K562 (cell line): ENCODE measurements at places on chromosomes 12 and 14.
A peak's percentile ranks its signal among the peaks of the same experiment; 100 is the strongest.

GRCh38 chr12:14410841-14411569, 45.5 kb downstream of the ATF7IP start:
- DNase-seq: no peak

DNA sequence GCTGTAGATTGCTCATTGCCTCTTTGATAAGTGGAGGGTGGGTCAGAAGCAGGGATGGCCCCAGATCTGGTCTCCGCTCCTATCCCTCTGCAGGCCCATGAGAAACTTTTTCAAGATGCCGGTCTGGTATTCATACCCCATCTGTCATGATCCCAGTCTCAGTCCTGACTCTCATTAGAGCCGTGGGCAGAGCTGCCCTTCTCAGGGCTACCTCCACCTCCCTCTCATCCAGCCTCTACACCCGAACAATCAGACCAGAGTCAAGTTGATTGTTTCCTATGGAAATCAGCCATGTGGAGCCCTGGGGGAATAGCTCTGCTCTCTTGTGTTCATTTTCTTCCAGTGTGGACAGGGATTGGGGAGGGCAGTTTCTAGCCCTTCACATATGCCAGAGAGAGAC, 45.8 kb downstream of the NEUROD4 start:
- DNase-seq: no peak

DNA sequence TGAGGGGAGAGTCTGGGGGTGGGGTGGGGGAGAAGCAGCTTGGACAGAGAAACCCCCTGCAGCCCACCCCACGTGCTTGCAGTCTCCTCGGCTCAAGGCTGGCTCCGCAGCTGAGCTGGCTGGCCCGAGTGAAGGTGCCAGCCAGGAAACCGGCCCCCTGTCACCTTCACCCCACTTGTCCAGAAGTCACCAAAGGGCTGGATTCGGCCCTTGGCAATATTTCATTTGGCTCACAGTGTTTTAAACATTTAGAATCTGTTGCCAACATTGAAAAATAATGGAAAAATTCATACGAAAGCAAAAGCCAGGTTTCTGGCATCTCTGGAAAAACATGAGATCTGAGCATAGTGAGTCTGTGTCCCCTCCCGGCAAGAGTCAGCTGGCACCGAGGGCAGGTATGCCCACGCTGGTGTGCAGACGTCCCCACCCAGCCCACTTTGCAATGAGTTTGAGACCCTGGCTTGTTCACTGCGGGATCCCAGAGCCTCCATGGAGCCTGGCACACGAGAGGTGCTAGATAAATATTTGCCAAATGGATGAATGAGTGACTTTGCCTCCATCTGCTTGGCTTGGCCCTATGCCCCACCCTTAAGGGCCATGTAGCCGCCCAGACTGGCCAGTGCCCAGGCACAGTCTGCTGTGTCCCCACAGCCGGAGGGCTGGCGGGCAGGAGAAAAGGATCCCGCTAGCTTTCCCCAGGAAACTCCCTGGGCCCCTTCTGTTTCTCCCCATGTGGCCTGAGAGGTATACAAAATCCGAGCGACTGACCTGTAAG, 18.2 kb downstream of the MSI1 start:
- no peak for DNase-seq

- DNase-seq: peak; percentile 76
Observed at GRCh38 chr12:110281549-110282299, 677 bp downstream of the ATP2A2 start.

DNA sequence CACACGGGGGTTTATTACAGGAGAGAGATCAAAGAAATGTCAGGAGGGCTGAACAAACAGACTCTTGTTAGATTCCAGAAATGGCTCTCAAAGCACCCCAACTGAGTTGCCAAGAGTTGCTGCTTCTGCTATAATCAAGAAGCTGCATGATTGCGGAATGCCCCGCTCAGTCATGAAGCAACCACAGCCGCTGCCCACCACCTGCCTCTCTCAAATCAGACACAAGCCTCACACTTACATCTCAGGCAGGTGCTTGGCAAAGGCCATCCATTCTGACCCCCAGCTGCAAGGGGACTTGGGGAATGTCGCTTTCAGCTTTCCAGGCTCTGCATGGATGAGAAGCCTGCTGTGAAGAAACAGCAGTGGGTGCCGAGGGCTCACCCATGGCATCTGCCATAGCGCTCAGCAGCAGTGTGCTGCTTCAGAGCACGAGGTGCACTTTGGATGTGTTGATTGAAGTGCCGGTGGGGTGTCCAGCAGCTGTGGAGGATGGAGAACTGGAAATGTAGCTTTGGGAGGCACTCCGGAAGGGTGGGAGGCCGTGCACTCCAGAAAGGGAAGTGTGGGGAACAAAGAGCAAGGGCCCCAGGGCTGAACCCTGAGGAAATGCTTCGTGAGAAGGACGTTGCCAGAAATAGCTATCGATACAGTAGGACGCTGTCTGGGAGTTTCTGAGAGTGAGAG, 37.7 kb downstream of the LRRC74A start:
- DNase-seq: no peak
